ENCODE measurements at places on chromosomes 4 and X.

DNA sequence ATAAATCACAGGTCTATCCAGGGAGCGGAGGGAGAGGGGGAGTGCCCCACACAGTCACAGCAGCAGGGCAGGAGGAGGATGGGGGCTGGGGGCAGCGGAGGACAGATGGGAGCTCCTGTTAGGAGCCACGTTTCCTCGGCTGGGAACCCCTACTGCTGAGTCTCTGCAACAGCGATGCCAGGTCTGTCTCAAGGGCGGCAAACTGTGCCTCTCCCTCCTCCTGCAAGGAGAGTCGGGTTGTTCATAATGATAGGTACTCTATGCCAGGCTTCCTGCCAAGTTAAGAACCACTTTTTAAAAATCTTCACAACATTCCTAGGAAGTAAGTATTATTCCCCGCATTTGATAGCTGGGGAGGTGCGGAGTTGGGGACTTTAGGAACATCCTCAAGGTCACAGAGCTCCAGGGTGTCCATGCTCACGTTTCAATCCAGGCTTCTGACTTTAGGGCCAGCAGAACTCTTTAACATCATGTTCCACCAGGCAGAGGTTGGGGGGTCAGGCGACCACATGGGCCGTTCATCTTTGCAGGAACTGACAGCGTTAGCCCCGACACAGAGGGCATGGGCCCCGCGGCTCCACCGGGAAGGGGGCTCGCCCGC, 98.3 kb upstream of the MAML3 start:
- DNase-seq = peak; percentile 25

DNA sequence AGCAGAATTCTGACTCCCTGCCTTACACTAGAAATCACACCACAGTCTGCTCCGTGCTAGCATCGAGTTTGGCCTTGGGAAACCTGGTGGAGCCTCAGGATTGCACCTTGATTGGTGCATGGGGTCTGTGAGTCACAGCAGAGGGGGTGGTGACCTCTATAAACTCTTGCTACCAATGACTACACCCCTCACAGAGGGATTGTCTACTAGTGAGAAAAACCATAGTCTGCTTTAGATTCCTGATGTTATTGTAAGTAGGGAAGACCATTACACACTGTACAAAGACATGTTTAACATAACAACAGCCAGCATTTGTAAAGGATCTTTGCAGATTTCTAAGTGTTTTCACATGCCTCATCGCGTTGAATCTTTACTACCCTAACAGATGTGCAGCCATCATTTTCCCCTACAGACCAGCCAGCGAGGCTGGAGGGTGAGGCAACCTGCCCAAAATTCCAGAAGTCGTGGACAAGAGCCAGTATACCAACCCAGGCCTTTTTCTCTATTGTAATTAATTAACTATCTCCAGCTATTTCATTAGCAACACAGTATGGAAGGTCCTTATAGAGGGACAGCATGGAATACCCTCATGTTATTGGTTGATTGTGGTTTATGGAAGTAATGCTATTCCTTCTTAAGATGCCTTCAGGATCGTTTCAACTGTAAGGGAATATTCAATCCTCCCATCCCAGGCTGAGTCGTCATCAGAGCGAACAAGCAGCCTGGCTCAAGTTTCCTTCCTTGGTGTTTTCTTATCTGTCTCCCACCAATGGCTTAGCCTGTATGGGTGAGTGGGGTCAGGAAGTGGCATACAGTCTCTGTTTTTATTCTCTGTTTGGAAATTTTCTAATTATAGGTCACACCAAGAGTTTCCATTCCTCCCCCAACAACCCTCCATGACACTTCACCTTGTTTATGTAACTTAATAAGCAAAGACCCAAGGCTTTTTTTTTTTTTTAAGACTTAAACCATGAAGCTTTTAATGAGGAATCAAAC, 55.9 kb upstream of the KDR start:
- DNase-seq = peak; percentile 78

DNA sequence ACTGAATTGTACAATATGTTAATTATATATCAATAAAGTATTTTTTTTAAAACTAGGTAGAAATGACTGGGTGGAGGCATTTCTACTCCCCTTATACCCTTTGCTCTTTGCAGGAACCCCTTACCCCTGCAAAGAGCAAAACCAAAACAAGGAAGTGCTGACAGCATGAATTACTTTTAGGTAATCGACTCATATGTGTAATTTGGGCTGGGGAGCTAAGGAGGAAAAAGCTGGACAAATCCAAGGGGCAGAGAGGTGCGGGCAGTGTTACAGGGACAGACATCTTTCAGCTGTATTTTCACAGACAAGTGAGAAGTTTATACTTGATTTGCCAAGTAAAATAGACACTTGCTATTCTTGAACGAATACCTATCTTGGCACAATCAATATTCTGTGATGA, 35.5 kb downstream of the MANBA start:
- no peak for DNase-seq

DNA sequence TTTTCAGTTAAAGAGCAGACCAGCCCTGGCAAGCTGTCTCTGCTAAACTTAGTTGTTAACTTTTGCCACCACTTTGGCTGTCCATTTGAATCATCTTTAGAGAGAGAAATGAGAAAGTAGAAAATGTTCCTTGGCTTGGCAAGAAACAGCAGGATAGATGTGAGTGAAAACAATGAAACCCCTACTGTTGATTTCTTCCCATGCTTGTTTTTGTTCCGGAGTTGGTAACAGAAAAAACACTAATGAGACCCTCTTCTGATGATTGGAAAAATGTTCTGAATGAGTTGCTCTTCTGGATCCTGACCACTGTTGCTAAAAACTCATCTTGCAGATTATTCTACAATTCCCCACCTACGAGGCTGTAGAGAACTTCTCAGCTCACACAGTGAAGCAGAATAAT, 203.3 kb downstream of the MAPK10 start:
- no peak for DNase-seq

DNA sequence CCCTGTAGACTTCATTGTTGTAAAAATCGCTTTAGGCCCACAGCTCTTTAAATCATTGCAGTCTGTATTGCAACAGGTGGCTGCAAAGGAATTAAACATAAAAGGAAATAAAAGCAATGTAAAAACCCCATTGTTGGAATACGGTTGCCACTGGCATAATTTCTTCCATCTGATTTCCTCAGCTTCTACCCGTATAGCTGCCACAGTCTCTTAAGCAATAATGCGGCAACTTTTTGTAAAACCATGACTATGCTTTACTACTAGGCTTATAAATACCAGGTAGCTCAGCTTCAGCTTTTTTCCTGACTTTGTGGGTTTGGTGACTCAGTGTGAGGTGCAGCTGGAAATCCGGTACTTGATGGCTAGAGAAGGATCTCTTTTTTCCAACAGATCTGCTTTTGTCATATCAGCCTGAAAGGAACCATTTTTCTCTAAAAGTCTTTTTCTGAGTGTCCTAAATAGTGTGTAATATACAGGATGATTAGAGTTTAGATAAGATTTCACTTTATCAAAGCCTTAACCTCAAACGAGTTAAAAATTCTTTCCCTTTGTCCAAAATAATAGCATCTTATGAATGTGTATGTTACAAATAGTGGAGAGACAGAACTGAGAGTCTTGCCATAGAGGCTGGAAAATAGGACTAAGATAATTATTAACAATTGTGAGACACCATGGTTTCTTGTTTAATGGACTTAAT, 268.0 kb downstream of the ADGRL3 start:
- peak; percentile 25 for DNase-seq

DNA sequence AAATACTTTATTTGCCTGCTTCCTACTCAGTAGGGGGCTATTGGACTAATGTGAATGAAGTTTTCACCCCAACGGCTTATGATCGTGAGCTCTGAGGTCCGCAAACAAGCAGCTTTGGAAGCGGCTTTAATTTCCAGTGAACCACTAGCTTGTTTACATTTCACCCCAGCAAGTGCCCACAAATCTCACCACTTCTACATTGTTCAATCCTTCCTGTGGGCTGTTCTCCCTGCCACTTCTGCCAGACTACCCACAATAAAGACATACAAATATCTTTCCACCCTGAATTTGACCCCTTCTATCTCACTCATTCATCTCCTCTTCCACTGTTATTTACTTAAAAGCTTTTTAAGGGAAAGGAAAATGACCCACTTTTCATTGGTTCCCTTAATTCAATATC, 98.0 kb downstream of the CDS1 start:
- no peak for DNase-seq

- peak; percentile 85 for DNase-seq
Observed at GRCh38 chr4:167956676-167957075, 135.7 kb upstream of the ANXA10 start.

DNA sequence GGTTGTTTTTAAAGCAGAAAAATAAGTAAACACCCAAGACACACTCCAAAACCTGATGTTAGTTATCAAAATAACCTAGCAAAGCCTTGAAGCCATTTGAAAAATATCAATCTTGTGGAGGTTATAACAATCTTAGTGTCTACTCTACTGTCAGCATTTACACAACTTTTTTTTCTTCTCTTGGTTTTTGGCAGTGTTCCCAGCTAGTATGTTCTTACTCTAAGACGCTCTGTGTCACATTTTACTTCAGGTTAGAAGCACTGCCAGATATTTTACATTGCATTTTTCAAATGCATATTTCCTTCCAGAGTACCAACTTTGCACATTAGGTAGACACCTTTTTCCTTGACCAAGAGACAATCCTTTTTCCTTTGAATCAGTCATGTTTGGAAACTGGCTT, 114.0 kb upstream of the INPP4B start:
- peak; percentile 15 for DNase-seq

DNA sequence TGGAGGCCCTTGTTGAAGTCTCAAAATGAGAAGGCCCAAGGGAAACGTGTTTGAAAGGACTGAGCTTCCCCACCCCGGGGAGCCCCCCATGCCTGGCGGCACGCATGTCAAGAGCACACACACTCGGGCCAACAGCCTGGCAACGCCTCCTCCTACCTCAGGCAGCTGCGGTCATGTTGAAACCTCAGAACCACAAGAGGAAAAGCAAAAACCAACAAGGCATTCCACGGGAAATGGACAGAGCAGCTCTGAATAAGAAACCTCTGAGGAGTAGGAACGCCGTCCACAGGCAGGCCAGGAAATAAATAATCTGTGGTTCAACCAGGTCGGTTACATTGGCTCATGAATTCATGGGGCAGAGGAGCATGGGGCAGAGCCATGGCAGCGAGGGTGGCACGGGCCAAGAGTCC, 95.7 kb upstream of the AFAP1 start:
- peak; percentile 37 for DNase-seq

GRCh38 chrX:154436374-154436982, 476 bp upstream of the GDI1 start:
- DNase-seq = peak; percentile 50

- peak; percentile 32 for DNase-seq
Observed at GRCh38 chr4:40940756-40941155, 191.0 kb downstream of the NSUN7 start.

DNA sequence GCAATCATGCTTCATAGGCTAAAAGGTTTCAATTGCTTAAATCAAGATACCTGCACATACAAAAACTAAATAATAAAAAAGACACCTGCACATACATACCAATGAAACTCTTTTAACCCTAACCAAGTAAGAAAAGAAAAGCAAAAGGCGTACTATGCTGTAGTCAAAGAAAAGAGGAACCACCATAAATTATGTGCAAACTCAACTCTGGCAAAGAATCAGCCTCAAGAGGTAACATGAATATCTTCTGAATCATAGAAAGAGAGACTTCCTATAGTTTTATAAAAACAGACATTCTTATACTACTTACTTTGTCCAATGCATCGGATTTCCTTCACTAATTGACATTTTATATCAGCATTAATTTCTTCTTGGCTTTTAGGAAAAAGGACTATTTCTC, 29.3 kb downstream of the MMGT1 start:
- no peak for DNase-seq

GRCh38 chr4:72383439-72383838, 185.6 kb downstream of the ADAMTS3 start:
- no peak for DNase-seq

DNA sequence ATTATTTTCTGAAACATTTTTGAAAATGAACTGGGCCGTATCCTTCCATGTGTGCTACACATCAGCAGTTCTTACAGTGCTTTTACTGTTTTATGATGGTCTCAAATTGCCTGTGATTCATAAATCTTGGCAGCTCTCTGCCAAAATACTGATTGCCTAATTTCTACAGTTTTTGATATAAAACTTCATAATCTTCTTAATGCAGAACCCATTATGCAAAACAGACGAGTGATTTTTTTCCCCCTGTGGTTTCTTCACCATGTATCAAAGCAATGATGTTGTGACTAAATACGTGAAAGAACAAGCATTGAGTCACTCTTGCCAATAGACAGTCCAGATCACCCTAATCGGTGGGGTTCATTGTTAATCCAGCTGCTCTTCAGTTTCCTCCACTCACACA, 156.4 kb upstream of the WDR1 start:
- DNase-seq = peak; percentile 65

- no peak for DNase-seq
Observed at GRCh38 chrX:39690541-39691415, 407.0 kb downstream of the BCOR start.

DNA sequence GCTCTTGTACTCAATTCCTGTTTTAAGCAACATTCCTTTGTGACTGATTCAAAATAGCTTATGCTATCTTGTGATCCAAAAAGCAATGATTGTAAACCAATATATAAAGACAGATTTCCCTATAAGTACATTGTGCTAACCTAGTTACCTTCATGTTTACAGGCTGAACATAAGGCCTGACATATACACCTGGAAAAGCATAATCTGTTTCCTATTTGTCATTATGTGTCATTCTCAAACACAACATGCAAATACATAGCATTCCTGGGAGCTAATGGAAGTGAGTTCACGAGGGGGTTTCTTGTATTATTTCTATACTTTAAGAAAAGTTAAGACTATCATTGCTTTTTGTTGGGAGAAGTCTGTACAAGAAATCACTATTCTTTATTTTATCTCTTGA, 638.1 kb upstream of the AGA start:
- no peak for DNase-seq

DNA sequence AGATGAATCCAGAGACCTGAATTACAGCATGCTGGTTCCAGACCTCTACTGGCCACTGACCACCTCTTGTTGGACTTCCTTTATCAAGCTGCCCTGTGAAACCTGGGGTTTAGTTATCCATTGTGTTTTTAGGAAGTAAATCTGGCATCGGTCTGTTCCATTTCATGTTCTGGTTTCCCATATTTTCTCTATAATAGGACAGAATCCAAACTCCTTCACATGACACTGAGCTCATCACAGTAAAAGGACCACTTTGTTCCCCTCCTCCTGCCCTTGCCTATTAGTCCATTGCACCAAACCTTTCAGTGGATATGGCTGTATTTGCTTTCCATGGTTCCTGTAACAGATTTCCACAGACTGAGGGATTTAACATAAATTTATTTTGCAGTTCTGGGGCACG, 4.0 kb downstream of the MFAP3L start:
- DNase-seq = no peak

GRCh38 chr4:176919631-176920030, 126.9 kb upstream of the VEGFC start:
- no peak for DNase-seq

DNA sequence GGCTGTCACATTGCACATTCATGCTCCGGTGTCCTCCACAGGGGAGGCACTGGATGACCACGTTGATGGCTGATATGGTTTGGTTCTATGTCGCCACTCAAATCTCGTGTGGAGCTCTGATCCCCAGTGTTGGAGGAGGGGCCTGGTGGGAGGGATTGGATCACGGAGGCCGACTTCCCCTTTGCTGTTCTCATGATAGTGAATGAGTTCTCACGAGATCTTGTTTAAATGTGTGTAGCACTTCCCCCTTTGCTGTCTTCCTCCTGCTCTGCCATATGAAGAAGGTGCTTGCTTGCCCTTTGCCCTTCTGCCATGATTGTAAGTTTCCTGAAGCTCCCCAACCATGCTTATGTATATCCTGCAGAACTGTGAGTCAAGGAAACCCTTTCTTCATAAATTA, 22.3 kb upstream of the NAT8L start:
- DNase-seq = no peak

GRCh38 chr4:53321151-53321983, 44.5 kb downstream of the SCFD2 start:
- DNase-seq = peak; percentile 82

- DNase-seq = no peak
Observed at GRCh38 chrX:7889135-7889534, 38.1 kb downstream of the PNPLA4 start.

Measured in cardiac fibroblast (primary cell).